AML-193 (cell line): ENCODE measurements at places on chromosomes 12 and 14.
A peak's percentile ranks its signal among the peaks of the same experiment; 100 is the strongest.

DNA sequence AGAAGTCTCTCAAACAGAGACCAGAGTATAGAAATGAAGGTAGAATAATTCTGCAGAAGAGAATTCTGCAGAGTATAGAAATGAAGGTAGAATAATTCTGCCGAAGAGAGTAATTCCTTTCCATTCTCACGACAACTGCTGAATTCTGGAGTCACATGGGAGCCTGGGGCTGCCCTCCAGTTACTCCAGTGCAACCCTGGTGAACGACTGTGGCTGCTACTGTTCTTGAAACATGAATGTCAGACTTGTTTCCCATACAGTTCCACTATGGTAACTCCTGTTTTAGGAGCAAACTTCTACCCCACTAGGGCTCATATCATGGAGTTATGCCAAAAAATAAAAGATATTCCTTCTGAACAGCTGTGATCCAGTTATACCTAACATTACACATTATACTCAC lies 164.4 kb downstream of the KICS2 start:
- DNase-seq = no peak

DNA sequence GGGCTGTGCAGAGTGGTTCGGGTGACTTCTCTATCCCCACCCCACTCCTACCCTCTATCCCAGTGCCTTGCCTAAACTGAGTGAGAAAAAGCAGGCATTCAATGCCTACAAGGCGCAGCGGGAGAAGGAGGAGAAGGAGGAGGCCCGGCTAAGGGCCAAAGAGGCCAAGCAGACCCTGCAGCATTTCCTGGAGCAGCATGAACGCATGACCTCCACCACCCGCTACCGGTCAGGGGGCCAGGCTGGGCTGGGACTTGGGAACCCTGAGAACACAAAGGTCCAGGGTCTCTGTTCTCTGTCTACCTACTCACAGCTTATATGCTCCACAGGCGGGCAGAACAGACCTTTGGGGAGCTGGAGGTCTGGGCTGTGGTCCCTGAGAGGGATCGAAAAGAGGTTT lies 11.7 kb downstream of the PRPF40B start:
- no peak for DNase-seq

DNA sequence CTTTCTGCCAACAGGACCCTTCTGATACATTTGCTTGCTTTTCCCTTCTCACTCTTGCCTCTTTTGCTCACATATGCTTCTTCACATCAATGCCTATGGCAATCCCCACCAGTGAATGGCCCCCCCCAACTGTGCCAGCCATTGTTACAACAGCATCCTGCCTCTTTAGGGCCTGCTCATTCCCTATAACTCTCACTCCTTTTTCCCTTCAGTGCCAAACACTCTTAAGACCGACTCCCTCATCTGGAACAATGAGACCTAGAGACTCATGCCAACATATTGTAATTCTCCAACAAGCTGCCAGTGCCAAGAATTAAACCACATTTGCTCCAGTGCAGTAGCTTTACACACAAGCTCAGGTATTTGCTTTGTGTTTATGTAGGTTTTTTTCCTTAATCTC lies 189.0 kb downstream of the SOX5 start:
- DNase-seq = no peak

DNA sequence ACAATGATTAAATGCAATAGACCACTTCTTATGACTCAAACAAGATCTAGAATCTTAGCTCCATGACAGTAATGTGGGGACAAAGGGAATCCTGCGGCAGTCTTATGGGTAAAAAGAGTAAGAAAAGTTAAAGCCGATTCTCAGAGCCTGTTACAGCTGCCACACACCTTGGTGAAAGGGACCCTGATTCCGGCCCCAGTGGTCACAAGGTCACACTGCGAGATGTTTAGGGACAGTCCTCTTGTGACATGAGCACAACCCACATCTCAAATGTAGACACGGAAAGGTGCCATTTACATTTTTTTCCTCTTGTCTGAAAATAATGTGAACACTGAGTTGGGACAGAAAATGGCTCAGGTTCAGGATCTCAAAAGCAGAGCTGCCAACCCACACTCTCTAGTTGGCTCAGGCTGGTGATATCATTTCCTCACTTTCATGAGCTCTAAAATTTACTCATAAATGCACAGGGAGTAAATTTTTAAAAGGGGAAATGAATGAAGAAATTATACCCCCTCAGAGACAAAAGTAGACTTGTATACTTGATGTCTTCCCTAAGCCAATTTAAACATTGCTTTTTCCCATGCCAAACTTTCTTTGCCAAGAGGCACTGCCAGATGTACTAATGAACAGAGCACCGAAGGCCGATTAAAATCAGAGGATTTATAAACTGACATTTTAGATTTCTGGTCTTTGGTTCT lies 113.1 kb upstream of the OVCH1 start:
- no peak for DNase-seq

GRCh38 chr12:28021704-28022103 lies 49.2 kb upstream of the PTHLH start:
- no peak for DNase-seq

GRCh38 chr14:69766984-69767368 lies at the start of gene SRSF5:
SRSF5 (plus strand) TSS chr14:69767142; CDS start chr14:69768157, 1,015 bp downstream.
- DNase-seq = peak; percentile 85

GRCh38 chr14:77102154-77102553 lies 4.1 kb downstream of the CIPC start:
- no peak for DNase-seq

DNA sequence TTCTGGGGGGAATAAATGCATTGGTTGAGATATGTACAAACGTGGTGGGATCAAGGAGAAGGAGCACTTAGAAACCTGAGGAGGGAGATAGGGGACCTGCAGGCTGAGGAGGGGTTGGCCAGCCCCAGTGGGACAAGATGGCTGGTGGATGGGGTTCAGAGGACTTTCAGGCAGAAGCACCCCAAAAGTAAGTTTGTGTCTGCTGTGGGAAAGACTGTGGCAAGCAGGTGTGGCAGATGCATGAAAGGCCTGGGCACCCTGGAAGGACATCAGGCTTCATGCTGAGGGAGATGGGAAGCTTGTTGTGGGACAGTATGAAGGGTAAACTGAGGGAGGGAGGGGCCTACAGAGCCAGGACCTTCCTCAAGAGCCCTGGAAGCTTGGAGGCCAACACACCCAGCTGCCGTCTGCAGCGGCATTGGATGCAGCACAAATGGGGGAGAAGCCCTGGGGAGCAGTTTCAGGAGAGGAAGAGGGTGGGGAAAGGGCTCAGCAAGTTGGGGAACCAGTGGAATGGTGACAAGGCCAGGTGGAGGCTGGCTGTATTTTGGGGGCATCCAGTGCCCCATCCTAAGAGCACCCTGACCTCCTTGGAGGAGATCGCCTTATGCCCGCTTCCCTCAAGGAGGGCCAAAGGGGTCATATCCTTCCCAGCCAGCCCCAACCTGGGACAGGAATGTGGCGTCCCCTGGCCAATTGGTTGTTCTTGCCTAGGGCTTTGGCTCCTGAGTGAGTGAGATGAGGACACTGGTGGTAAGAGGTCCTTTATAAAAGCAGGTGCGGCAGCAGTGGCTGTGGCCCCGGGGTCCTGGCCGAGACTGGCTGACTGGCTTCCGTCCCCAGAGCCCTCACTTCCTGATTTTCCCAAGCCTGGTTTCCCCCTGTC lies 20.7 kb downstream of the NFKBIA start:
- DNase-seq = no peak
